ENCODE measurements at places on chromosomes 6 and 20. TPM values are rescaled to one million over a fixed set of nuclear protein-coding genes. Genes with fewer than 3 reads are reported as not detected.

Gene PTCRA
- total RNA-seq = not detected

Gene SLC22A7
- not detected for total RNA-seq

Gene ADGB
- not detected for total RNA-seq

Gene GTSF1L
- not detected for total RNA-seq

Gene APCDD1L
- not detected for total RNA-seq

Gene CNBD2
- 8.7 TPM for total RNA-seq

Gene GLP1R
- total RNA-seq = not detected

Gene GPR63
- 1.7 TPM for total RNA-seq

Gene TAAR1
- 0.28 TPM for total RNA-seq

Gene GRIK2
- total RNA-seq = 0.12 TPM

Gene DZANK1
- 3.1 TPM for total RNA-seq

Gene CNPY3
- 60.9 TPM for total RNA-seq

Gene HLA-DMB
- total RNA-seq = 25.2 TPM

Gene FAXC
- total RNA-seq = 2.5 TPM

Gene PGM3
- 39.9 TPM for total RNA-seq

Gene NUS1
- total RNA-seq = 25.8 TPM

Gene BNIP5
- 0.24 TPM for total RNA-seq

Gene MEA1
- 63.2 TPM for total RNA-seq

Data from ovary (tissue), 10 donors.